HL-60 (cell line): ENCODE measurements at places on chromosomes 12 and 14.

DNA sequence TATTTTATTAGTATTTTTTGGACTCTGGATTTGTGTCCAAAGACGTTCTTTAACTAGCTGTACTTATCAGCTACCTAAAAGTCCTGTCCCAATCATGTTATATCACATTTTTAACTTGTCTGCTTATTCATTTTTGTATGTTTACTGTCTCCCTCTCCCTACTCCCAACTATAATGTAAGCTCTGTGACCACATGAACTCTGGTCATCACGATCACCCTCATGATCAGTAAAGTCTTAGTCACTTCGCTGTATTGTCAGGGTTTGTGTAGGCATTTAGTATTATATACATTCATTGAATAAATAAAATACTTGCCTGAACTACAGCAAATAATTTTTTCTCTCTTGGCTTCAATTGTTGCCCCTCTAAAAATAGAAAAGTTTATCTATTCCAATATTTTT, 211.0 kb downstream of the PIK3C2G start:
- DNase-seq, result no peak

- DNase-seq, result no peak
Observed at GRCh38 chr12:15497671-15498292, 175.5 kb downstream of the PTPRO start.

GRCh38 chr14:77036484-77037214, 8.1 kb upstream of the IRF2BPL start:
- DNase-seq, result no peak

GRCh38 chr14:68139431-68140075, 320.0 kb downstream of the RAD51B start:
- no peak for DNase-seq

DNA sequence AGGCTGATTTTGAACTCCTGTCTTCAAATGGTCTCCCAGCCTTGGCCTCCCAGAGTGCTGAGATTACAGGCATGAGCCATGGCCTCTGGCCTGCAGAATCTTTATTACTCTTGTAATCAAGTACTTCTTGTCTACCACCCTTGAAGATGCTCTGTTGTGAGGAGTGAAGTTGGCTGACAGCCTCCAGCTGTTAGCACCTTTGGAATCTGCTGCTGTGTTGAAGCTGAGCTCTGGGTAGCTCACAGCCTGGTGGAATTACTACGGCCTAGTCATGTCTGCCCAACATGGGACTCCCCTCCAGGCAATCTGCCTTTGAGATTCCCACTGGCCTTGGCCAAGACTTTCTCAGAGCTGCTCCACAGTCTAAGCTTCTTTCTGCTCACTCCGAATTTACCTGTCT, 5.8 kb upstream of the C12orf75 start:
- DNase-seq, result no peak
